ENCODE measurements at places on chromosomes 16 and 17. TPM values are rescaled to one million over a fixed set of nuclear protein-coding genes. Genes with fewer than 3 reads are reported as not detected.

DNA sequence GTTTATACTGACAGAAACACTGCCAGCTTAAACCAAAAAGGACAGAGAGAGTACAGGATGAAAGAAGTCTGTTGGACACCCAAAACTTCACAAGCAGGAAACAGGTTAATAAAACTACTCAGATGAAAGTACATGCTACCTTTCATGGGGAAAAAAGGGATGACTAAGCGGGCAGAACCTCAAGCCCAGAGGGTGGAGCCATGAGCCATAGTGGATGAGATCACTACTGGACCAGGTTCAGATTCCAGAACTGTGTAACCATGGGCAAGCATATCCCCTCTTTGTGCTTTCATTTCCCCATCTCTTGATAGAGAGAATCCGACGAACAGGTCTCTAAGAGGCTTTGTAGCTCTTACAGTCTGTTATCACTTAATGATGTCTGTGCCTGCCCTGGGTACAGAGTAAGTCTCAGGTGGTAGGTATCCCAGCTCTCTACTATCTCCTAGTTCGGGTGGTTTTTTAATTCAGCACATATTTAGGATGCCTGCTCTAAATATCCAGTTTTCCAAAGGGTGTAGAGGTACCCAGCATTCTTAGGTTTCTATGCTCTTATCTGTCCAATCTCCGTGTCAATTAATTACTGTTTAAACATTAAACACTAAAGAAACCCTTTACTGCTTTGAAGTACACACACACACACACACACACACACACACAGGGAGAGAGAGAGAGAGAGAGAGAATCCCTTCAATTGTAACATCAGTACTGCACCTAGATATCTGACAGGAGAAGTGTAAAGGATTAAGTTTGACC, 206.7 kb downstream of the ZNF423 start:
- no peak for DNase-seq

- no peak for DNase-seq
These were observed 36.5 kb downstream of the GSE1 start for GRCh38 chr16:85649411-85650134.

DNA sequence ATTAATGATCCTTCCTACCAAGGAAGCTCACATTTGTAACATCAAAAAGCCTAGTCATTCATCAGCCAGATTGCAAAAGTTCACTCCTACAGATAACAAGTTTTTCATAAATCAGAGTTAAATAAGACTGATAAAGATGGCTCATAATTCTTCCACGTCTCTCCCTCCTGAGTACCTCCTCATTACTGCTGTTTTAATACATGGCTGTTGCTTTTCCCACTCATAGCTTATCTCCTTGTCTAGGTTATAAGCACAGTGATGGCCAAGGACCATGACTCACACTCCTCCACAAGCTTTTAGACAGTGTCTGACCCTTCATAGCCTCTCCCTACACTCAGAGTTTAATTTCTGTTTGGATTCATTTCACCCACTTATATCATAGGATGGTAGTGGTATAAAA, 100.9 kb upstream of the MON1B start:
- no peak for DNase-seq

DNA sequence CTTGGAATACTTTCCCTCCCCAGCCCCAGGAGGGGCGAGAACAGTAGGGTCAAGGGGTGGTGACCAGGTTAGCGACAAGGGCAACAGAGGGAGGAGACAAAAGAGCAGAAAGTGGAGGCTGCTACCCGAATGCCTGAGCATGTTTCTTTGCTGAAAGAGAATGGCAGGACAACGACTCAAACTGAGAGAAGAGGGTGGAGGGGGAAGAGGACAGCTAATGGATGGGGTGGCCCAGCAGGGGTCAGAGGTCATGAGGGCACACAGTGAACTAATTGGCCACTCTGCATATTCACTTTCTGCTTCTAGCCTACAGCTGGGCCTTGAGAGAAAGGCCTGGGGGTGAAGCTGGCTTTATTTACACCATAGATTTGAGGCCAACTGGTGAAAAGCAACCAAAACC, 19.1 kb upstream of the DDX52 start:
- no peak for DNase-seq

- no peak for DNase-seq
These were observed 3.8 kb downstream of the TBX21 start for GRCh38 chr17:47736501-47737495.

DNA sequence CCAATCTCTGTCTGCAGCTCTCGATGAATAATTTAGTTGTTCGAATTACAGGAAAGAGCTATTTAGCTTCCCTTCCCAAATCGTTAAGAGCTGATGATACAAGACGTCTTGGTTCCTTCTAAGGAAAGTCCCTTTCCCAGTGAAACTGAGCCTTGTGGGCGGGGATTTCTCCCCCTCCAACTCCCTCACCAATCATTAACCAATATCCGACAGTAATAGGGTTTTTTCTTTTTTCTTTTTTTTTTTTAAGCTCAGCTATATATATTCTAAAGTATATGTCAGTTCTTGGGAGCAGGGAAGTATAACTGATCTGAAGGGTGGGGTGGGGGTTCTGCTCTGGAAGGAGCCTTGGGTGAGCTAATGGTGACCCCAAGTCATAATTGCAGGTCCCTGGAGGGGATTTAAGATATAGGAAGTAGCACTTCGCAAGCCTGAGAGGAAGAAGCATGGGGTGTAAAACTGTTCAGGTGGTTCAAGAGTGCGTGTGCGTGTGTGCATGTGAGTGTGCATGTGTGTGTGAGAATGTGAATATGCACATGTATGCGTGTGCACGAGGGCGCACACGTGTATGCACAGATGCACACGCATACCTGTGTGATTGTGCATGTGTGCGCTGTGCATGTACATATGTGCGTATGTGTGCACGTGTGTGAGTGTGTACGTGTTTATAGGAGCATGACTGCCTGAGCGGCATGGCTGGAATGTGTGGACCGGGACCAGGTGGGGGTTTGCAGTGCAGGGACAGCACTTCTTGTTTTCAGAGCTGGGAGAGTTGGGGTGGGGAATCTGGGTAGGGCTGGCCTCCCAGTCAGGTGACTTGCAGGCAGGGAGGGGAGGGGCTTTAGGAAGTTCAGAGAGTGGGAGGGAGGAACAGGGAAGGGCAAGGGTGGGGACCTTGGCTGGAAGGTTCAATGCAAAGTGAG, 42.7 kb downstream of the SOCS3 start:
- DNase-seq: no peak

DNA sequence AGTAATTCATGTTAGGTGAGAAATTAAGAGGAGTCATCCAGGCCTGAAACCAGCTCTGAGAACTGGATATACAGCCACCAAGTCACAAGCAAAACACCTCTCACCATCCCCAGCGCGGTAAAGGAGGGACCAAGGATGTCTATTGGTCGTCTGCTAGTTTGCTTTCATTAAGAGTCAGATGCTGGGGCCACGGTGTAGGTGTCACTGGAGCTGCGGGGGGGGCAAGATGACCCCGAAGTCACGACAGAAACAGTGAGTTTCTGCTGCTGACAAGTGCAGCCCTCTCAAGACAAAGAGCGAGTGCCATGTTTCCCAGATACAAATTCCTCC, 790 bp downstream of the NCBP3 start:
- DNase-seq: peak; percentile 60

DNA sequence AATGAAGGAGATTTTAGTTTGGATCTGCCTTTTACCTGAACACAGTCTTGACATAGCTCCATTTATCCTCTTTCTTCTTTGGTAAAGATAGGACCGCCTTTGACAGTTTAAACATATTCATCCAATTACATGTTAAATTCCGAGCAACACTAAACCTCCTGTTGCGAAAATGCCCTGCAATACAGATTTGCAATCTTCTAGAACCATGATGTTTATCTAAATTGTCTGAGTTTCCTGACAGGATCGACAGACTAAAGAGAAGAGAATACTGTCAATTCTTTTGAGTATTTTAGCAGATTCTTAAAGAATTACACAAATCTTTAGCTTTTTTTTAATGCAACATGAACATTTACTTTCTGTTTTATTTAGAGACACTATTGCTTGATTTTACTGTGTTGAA, 1145.5 kb downstream of the CDH11 start:
- DNase-seq: no peak

DNA sequence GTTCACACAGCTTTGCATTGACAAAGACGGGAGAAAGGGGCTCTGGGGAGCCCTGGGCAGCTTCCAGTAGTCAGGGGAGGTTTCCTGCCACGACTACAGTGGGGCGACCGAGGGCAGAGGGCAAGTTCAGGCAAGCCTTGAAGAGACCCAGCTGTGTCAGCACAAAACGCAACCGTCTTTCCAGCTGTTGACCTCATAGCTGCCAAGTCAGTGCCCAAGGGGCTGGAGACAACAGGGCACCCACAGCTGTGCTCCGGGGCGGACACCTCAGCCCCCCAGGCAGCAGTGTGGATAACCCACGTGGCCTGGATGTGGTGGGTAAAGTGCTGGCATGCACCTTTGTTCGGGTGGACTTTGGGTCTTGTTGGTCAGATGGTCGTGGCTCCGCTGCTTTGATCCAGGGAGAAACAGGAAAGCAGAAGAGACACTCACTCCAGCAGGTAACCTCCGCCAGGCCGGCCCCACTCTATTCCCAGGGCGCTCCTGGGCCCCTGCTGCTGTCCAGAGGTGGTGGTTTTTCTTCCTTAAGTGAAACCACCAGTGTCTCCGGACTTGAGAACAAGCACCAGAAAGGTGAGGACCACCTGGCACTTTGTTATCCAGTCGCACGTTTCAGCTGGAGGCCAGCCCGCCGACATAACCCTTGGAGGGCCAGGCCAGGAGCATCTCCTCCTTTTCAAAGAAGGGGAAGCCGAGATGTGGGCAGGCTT, 17.6 kb upstream of the CBX2 start:
- no peak for DNase-seq

DNA sequence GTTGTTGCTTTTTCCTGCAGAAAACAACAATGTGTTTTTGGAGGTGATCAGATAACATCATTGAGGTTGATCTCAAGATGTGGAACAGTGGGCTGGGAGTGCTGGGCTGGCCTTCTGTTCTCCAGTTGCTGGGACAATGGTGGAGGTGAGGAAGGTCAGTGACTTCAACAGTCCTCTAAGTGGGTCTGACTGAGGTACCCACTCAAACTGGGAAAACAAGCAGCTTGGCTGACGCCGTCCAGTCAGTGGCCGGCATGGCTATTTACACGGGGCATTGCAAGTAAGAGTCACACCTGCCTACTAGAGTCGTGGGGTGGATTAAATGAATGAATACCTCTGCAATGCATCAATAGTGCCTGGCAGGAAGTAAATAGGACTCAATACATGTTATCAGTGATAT, 386.7 kb upstream of the ZFHX3 start:
- no peak for DNase-seq

DNA sequence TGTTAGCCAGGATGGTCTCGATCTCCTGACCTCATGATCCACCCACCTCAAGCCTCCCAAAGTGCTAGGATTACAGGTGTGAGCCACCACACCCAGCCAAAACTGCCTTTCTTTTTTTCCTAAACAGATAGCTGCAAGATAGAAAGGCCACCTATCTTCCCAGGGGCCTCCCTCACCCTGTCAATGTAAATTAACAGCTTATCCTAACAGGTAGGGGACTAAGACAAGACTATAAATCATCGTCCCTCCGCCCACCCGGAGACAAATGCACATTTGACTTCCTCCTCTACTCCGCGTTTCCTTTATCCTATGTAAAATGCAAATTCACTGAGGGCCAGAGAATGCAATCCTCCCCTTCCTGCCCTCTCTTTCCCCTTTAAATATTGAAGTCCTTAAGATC, 71.4 kb downstream of the MARF1 start:
- DNase-seq: no peak

DNA sequence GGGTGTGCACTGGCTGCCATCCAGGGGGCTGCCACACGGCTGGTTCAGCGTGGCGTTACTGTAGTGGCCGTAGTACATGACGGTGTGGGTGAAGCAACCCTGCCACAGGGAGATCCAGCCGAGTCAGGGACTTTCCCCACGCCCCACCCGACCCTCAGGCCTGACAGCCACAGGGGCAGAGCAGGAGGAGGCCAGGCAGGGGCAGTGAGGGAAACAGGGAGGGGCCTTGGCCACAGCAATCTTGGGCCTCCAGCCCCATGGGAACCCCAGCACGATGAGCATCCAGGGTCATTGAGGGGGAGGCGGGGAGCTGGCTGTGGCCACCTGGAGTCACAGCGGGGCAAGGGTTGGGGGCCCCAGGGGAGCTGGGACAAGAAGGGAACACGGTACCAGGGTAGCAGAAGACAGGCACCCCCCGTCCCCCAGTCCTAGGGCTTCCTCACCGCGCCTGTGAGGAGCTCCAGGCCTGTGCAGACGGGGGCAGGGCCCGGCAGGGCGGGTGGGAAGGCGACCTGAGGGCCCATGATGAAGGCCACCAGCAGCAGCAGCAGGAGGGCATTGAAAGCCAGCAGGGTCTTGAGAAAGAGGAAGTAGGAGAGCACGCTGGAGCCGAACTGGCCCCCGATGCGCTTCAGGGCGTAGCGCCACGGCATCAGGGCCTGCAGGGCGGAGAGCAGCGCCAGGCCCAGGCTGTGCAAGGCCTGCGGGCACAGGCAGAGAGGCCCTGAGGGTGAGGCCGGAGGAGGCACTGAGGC, 4.3 kb downstream of the TMC6 start:
- no peak for DNase-seq

GRCh38 chr17:36848008-36848902, 89.0 kb upstream of the LHX1 start:
- no peak for DNase-seq

- DNase-seq: no peak
These were observed 3.0 kb downstream of the NTAN1 start for GRCh38 chr16:15052747-15053476.

DNA sequence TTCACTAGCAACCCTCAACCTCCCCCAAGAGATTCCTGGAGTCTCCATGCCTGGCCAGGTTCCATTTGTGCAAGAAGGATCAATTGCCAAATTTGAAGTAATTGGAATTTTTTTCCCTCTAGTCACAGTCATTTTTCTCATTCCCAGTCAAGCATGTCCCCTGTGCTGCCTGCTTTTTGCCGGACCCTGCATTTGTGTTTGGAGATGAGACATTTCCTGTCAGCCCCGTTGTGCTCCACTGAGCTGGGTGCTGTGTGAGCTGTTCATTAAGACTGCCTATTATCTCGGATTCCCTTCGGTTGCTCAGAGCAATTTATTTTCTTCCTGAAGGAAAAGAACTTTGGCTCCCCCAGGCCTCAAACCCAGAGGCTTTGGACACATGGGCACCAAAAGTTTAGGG, 201.0 kb upstream of the NLRP1 start:
- no peak for DNase-seq

DNA sequence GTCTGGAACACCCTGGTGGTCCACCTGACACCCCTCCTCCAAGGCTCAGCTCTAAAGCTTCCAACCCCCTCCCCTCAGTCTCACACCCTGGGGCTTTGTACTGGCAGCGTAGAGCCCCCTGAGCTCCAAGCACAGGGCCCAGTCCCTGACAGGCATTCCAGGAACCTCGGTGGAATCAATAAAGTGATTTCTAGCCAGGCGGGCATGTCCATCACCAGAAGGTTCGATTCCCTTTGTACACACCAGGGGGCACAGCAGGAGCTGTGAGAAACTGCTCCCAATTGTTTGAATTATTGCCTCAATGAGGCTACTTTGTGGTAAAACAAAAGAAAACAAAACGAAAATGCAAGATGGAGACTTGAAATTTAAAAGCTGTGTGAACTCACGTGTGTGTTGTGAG, 51.8 kb downstream of the SMPD3 start:
- peak; percentile 41 for DNase-seq

The CACNA1G gene
- 0.07 TPM for total RNA-seq

The TEKT1 gene
- total RNA-seq: not detected

The AGRP gene
- not detected for total RNA-seq

The GAS2L2 gene
- total RNA-seq: 0.09 TPM

The DNAI2 gene
- 1.4 TPM for total RNA-seq

The C17orf67 gene
- 4.0 TPM for total RNA-seq

The MARCHF10 gene
- not detected for total RNA-seq

The EMP2 gene
- 0.07 TPM for total RNA-seq

The ZNF423 gene
- total RNA-seq: not detected

The GLTPD2 gene
- not detected for total RNA-seq

The SLC16A5 gene
- total RNA-seq: 7.5 TPM

The TANGO6 gene
- total RNA-seq: 24.8 TPM

The MYH2 gene
- not detected for total RNA-seq

The STAC2 gene
- not detected for total RNA-seq

The TBC1D3G gene
- not detected for total RNA-seq
